G401 (cell line): ENCODE measurements at places on chromosomes 2 and 18. TPM values are rescaled to one million over a fixed set of nuclear protein-coding genes. Genes with fewer than 3 reads are reported as not detected.

GRCh38 chr2:59733970-59734369 lies 819.5 kb downstream of the BCL11A start:
- no peak for DNase-seq

DNA sequence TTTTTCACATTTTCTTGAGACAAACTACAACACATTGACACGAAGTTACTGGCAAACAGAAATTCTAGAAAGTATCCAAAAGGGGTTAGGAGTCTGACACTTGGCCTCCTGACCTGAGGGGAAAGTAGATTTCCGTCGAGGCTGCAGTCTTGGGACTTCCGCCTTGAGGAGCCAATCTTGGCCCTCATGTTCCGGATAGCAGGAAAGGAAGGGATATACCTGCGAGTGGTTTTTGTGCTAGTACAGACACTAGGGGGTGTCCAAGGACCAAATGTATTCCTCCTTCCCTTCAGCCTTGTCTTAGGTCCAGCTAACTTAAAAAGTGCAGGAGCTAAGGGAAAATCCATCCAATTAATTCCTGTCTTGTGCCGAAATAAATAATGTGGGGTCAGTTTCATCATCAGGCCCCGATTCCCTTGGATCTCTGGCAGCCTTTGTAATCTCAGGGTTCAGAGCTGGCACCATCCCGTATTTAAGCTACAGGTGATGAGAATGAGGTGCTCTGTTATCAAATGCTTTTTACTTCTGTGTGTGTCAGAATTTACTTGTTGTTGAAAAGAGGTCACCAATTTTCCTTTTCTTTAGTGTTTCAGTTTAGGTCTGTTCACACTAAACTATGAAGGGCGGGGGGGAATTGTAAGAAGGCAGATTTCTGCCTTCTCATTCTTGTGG lies 330.2 kb upstream of the FANCL start:
- peak; percentile 49 for DNase-seq

The SMAD2 gene
- total RNA-seq: 54.3 and 68.8 TPM in 2 replicates

GRCh38 chr2:54503192-54503591 lies 47.1 kb downstream of the SPTBN1 start:
- peak; percentile 51 for DNase-seq

DNA sequence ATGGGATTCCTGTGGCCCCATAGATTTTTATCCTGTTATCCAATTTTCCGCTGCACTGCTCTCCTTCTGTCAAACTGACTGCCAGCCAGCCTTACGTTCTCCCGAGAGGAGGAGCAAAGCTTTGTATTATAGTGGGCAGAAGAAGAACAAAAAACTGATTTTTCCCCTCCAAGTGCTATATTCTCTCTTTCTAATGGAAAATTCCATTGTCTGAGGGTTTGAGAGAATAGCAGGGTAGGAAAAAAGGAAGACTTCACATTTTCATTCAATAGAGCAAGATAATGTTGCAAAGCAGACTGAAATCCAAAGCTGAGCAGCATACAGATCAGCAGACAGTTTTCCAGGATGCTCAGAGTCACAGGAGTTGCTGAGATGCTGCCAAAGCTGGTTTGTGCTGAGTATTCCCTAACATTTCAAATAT lies 238.0 kb downstream of the UBE2E3 start:
- peak; percentile 85 for DNase-seq

The FOXD4L1 gene
- not detected in 2 replicates for total RNA-seq

The CYP1B1 gene
- not detected in 2 replicates for total RNA-seq

The PRKAG3 gene
- total RNA-seq: not detected in 2 replicates

The MARCO gene
- total RNA-seq: not detected in 2 replicates

DNA sequence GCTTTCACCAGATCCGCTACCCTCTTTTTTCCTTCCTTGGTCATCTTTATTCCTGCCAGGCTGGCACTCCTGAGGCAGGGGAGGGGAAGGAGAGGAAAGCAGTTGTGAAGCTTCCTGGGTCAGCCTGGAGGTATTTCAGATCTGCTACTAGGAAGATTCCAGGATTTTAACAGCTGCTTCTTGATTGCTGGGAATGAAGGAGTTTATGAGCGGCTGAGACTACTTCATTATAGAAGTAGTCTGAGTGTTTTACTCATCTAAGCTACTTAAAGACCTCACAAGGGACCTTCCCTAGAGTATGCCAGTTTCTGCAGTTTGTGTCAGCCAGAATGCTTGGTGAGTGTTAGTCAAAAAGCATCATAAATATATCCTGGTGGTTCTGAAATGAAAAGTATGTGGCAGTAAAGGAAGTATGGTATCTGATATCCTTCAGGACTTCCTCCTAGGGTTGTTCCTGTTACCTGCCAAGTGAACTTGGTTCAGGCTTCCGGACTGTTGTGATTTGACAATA lies 1.9 kb downstream of the TANC1 start:
- DNase-seq: no peak

- DNase-seq: no peak
These were observed 139.5 kb upstream of the SETBP1 start for GRCh38 chr18:44541159-44541558.

- no peak for DNase-seq
These were observed 60.3 kb downstream of the CACNB4 start for GRCh38 chr2:152038441-152038958.

GRCh38 chr2:74099271-74099670 lies 48.4 kb downstream of the BOLA3 start:
- DNase-seq: no peak

The SCTR gene
- total RNA-seq: not detected in 2 replicates

The MOGAT1 gene
- not detected in 2 replicates for total RNA-seq

- peak; percentile 33 for DNase-seq
These were observed 91.7 kb downstream of the KLF7 start for GRCh38 chr2:207073801-207074678.

- peak; percentile 68 for DNase-seq
These were observed 945.0 kb upstream of the CRIM1 start for GRCh38 chr2:35410431-35411061.

DNA sequence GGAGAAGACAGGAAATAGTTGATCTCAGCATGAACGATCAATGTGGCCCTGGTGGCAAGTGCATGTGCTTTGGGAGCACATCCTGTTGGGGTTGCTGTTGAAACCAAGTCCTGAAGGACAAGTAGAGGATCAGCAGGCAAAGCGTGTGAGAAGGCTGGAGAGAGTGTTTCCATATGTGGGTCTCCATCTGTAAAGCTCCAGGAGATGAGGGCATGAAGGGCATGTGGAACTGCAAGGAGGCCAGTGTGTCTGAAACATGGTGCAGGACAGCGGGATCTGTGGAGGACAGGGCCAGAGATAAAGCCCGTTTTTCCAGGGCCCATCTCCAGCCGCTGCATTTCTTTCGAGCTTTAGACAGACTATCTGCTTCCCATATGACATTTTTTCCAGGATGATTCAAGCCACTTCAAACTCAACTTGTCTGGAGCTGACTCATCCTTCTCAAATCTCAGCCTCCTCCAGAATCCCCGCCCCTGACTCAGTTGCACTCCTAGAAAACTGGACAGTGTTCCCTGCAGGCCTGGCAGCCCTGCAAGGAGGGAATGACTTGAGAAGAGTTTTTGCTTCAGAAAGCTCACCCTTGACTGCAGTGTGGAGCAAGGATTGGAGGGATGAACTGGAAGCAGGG lies 226.1 kb downstream of the VAPA start:
- DNase-seq: no peak

DNA sequence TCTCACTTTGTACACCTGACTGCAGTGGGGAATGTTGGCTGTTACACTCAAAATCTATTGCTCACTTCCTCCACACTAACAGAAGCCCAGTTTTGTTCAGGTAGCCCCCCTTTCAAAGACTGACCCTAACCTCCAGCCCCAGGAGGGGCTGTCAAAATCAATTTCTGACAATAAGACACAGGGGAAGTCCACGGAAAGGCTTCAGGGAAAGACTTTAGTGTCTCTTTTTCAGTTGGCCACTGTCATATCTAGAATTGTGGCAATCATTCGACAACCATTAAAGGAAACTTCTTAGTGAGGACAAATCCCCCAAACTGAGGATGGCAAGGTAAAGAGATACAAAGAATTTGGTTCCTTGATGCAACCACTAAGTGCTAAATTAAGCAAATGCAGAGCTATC lies 59.0 kb downstream of the BARD1 start:
- no peak for DNase-seq

DNA sequence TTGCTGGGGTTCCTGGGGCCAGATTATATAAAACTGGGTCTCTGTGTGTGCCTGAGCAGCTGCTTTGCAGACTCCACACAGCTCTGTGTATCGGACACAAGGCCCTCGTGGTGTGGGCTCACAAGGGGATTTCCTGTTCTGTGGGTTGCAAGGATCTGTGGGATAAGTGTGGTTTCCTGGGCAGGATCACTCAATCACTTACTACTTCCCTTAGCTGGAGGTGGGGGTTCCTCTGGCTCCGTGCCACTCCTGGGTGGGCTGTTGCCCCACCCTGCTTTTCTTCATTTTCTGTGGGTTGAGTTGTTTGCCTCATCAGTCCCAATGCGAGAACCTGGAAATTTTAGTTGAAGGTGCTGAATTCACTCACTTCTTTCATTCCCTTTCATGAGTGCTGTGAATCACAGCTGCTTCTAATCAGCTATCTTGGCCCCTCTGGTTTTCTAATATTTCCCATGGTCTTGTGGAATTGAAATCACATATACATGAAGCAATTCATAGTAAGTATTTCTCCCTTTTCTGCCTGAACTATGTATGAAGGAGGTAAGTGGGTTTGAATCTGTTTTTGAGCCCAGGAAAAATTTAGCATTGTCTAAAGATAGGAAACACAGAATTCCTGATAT lies 196.3 kb downstream of the DCDC2C start:
- no peak for DNase-seq

The MC2R gene
- not detected in 2 replicates for total RNA-seq

DNA sequence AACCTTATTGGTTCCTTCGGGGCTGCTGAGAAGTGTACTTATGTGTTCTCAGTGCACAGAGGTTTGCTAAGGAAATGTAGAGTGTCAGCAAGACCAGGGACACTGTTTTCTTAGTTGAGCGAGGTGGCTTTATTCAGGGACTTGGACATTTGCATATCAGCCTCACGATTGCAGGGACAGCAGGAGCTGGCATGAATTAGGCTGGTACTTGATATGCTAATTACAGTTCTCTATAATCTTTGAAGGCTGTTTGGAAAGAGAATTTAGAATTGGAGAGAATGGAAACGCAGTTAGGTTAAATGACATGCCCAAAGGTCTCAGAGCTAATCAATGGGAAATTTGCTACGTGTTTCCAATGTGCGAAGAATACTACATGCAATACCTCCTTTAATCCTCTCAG lies 18.7 kb upstream of the MTCL1 start:
- no peak for DNase-seq

The SLC4A5 gene
- total RNA-seq: not detected in 2 replicates

The COA5 gene
- 21.5 and 37.0 TPM in 2 replicates for total RNA-seq

The EML6 gene
- total RNA-seq: 0.20 and 4.2 TPM in 2 replicates

The CERS6 gene
- total RNA-seq: 12.5 and 23.5 TPM in 2 replicates

The TXNDC2 gene
- 0.06 TPM in 1 of 2 replicates, not detected in the other for total RNA-seq

The SPDYA gene
- 0.17 and 1.7 TPM in 2 replicates for total RNA-seq

The FBLN7 gene
- not detected in 2 replicates for total RNA-seq

The CELF4 gene
- total RNA-seq: not detected in 2 replicates

The SOCS6 gene
- total RNA-seq: 32.5 and 52.1 TPM in 2 replicates

DNA sequence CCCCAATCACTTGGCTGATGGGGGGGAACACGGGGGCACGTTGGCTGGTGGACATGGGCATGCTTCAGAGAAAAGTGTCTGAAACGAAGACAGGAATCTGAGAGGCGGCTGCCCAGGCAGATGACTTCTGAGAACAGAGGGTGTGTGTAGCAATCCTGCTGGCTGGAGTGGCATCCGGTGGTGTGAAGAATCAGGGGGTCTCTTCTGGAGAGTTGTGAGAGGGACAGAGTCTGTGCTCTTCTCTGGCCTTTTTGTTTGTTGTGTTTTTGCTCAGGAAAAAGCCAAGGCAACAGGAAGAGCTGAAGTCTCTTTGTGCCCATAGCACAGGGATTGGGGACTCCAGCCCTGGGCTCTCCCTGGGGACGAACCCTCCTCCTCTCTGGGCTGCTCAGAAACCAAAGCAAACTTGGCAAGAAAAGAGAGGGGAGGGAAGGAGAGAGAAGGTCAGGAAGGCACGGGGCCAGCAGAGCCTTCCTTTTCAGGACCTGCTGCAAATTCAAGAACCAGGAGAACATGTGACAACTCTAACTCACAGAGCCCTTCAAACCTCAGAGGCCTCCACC lies 97.0 kb upstream of the SMAD2 start:
- peak; percentile 19 for DNase-seq

GRCh38 chr2:56234241-56234640 lies 50.5 kb downstream of the CCDC85A start:
- no peak for DNase-seq

GRCh38 chr2:11771971-11772615 lies 25.7 kb downstream of the LPIN1 start:
- peak; percentile 81 for DNase-seq

DNA sequence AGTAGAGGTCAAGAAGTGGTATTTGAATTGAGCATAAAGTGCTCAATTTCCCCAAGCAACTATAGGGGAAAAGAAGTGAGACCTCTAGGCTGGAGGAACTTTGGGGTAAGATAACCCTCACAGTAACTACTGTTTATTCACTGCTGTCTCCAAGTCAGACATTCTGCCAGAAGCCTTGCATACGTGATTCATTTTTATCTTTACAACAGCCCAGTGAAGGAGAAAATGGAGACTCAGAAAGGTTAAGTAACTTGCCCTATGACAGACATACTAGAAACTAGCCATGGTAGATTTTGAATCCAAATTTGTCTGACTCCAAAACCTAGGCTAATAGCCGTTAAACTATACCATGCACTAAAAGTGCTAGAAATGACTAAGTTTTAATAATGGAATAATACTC lies 28.4 kb downstream of the DNAJC10 start:
- DNase-seq: no peak

- no peak for DNase-seq
These were observed 192.1 kb upstream of the CHST9 start for GRCh38 chr18:27377251-27377650.

DNA sequence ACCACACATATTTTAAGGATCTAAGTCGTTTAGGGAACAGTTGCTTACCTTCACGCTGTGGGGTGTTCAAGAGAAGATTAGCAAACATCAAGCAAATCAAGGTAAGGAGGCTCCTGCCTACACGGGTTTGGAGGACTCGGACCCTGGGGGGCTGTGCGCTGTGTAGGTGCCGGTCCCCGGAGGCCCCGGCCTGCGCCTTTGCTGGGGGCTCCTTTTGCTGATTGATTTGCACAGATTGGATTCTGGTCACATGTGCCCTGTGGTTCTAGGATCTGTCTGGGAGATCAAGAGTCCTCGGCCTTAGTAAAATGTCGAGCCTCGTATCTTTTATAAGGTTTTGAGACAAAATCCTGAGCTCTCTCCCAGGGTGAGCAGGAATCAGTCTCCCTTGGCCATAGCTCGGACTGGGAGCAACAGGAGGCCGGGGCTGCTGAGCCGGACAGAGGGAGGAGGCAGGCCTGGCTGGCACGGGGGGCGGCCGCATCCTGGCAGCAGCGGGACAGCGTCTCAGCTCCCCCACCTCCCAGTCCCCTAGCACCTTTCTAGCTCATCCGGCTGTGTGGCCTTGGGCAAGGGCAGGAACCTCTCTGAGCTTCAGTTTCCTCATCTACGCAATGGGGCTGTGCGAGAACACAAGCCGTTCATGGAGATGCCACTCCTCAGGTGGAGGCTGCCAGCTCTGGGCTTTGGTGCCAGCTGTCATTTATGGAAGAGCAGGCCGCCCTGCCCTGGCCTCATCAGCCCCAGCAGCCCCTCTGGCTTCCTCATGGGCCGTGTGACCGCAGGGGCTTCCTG lies 147.2 kb downstream of the MBP start:
- no peak for DNase-seq

- DNase-seq: no peak
These were observed 68.8 kb downstream of the SLC66A2 start for GRCh38 chr18:79882522-79883241.

The ELOA2 gene
- not detected in 2 replicates for total RNA-seq

GRCh38 chr2:110143982-110144381 lies 28.4 kb upstream of the MALL start:
- no peak for DNase-seq

- DNase-seq: no peak
These were observed 26.8 kb downstream of the PLEK start for GRCh38 chr2:68391869-68392268.
